HCEC 1CT (cell line): ENCODE measurements at places on chromosomes 13 and 19.
A peak's percentile ranks its signal among the peaks of the same experiment; 100 is the strongest.

DNA sequence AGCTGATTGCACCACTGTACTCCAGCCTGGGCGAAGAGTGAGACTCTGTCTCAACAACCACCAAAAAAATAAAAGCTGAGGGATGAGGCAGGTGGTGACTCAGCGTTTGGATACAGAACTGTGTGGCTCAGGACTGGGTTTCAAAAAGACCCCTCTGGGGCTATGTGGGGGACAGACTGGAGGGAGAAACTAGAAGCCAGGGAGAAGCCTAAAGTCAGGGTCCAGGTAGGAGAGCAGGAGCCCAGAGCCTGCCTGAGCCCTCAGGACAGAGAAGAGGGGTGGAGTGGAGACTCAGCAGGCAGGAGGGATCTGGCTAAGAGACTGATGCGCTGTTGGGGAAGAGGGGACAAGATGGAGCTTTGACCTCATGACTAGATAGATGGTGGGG lies 1.8 kb upstream of the CD37 start:
- no peak for DNase-seq

DNA sequence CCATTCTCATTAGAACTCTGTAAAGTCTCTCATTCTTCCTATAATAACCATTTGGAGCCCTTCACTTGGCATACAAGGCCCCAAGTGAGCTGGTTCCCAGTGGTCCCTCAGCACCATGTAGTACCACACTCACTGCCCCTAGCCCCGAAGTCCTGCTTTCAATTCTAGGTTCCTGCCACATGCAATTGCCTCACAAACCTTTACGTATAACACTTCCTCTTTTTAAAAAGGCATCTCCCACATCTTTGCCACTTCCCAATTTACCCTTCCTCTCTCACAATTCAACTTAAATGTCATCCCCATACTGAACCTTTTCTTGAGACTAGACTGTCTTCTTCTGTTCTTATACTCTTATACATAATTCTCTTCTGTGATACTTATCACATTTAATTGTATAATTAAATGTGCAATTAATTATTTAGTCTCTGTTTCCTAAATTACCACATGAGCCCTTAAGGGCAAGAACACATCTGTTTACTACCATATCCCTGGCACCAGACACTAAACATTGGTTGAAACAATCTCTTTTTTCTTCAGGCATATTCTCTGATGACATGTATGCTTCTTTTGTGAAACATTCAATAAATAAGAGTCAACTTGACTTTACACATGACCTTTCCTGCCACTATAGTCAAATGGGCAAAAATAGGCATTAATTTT lies 304.0 kb downstream of the SPRY2 start:
- DNase-seq: no peak

- DNase-seq: no peak
These were observed 820.5 kb downstream of the DACH1 start for GRCh38 chr13:71046360-71047079.

GRCh38 chr13:39910833-39911232 lies 255.4 kb downstream of the COG6 start:
- no peak for DNase-seq

DNA sequence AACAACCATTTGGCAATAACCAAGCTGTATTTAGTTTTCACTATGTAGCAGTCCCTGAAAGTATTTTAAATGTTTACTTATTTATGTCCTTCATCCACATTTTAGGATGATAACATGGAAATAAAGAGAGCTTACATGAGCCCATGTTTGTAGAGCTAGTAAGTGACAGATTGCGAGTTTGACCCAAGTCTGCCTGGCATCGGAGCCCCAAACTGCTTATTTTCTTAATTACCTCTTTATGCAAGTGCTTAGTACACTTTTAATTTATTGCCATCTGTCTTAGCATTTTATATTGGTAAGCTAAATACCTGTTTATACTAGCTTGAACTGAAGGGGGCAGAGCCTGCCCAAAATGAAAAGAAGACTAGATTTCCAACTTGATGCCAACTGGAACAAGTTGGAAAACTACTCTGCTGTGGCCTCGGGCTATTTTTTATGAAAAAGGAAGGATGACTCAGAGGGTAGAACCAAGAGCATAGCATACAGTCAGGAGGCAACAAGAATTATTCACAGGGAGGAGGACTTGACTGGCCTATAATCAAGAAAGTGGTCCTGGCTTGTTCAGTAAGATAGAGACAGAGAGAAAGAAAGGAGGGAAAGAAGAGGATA lies 150.2 kb downstream of the NDFIP2 start:
- DNase-seq: peak; percentile 66

DNA sequence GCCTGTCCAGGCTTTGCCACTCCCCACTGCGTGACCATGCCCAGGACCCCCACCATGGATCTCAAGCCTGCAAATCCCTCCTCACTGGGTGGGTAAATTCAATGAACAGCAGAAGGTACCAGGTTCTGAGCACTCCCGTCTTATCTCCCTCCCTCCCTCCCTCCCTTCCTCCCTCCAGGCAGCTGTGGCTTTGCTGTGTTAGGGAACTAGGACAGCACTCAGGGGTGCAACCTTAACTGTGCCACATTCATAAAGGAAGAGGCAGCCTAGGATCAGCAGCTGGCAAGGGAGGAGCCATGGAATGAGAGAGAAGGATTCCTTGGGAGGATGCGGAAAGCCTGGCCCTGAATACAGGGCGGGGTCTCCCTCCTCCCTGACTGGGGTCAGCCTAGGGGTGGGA lies 5.6 kb downstream of the CEACAM4 start:
- no peak for DNase-seq

DNA sequence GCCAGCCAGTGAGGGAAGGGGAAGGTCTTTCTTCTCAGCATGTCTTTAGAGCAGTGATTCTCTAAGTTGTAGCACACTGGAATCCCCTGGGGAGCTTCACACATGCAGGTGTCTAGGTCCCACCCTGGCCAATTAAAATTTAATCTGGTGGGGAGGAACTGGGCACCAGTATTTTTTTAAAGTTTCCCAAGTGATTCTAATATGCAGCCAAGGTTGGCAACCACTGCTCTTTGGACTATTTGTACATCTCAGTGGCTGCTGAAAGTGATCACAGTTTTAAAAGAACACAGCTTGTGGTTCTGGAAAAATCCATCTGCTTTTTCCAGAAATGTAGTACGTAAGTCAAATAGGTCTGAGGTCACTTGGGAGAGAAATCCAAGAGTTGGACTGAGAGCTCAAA lies 10.7 kb upstream of the KATNAL1 start:
- DNase-seq: no peak

DNA sequence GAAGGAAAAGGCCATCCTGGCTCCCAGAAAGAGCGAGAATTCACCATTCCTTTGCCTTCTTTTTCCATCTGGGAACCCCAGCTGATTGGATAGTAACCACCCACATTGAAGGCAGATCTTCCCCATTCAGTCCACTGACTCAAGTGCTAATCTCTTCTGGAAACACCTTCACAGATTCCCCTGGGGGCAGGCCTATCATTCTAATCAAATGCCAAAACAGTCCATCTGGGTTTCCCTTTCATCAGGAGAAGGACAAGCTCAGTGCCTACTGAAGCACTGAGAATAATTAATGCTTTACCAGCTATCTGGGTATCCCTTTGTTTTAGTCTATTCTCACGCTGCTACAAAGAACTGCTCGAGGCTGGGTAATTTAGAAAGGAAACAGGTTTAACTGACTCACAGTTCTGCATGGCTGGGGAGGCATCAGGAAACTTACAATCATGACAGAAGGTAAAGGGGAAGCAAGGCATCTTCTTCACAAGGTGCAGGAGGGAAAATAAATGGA lies 293.2 kb downstream of the ENOX1 start:
- DNase-seq: no peak

- DNase-seq: no peak
These were observed 176.2 kb downstream of the FOXO1 start for GRCh38 chr13:40490086-40490758.

DNA sequence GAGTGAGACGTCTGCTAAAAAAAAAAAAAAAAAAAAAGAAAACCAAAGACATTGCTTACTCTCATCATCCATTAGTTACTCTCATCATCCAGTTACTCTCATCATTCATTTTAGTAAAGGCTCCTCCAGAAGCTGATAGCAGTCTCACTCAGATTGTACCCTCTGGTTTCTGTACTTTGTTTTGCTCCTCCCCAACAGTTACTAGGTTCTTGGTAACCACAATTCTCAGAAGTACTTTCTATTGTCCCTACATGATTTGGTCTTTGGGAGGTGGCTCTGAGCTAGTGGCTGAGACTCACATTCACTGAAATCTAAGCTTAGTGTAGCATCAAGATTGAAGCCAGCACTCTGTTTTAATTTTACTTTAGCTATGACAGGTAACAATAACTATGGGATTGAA lies 14.3 kb downstream of the ERICH4 start:
- DNase-seq: no peak

- DNase-seq: no peak
These were observed 762.5 kb upstream of the ARGLU1 start for GRCh38 chr13:107330484-107330883.

DNA sequence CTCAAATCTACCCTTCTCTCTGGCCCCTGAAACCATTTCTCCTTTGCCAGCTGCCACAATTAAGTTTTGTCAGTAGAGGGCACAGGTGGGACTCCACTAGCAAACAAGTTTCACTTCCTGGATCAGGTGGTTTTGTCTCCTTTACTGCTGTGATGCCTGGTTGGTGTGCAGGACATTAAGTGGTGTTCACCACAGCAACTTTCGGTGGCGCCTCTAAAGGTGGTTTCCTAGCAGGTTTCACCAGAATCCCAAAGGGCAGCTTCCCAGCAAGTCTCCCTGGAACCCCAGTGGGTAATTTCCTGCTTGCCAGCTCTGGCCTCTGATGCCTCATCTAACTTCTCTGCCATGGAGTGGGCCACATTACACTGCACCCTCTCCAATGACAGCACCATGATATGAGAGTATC lies 16.6 kb downstream of the MED4 start:
- peak; percentile 8 for DNase-seq

DNA sequence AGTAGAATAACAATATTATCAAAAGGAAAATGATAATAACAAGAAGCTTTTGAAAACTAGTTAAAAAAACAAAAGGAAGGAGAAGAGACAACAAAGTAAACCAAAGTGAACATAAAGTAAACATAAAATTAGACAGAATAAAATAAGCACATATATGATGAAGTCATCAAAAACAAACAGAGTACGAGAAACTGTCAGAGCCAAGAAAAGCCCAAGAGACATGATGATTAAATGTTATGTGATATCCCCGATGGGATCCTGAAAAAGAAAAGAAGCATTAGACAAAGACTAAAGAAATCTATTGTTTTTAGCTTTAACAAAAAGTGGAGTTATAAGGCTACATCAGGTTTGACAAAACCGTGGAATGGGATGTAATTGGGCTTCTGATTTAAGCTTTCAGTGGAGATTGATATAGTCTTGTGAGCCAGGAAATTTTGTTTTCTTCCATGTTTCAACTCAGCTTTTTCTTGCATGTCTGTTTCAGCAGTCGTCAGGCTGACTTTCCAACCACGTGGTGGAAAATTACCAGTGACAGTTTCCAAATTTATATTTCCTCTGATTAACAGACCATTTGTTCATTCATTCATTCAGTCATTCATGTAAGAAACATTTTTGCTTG lies 64.9 kb downstream of the KL start:
- no peak for DNase-seq
